ENCODE measurements at places on chromosomes 2 and 18.

- DNase-seq = no peak
Observed at GRCh38 chr2:11024259-11024645, 112.5 kb downstream of the KCNF1 start.

DNA sequence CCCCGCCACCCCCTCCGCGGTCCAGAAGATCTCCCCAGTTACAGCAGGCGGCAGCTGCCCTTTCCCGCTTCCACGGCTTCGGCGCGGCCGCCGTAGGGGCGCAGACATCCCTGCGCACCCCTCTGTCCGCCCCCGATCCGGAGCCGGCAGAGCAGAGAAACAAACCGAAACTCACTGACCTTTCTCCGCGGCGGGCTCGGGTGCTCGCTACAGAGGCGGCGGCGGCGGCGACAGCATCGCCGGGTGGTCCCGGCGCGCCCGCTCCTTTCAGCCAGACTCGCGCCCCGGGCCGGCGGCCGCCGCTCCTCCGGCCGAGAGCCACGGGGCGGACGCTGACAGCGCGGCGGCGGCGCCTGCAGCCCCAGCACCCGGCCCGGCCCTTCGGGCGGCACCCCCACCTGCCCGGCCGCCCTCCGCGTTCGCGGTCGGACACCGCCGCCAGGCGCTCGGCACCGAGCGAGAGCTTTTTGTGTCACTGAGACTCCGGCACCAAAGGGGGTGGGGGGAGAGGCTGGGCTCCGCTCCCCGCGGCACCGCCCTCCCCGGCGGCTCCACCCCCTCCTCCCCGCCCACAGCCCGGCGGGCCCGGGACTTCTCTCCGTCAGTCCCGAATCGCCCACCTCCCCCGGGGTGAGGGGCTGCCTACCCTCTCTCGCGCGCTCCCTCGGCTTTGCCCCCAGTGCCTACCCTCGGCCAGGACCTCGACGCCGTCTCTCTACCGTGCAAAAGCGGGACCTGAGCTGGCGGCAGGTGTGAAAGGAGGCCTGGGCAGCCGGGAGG, 1.4 kb upstream of the RNF152 start:
- no peak for DNase-seq

GRCh38 chr2:70094978-70095719, 7.9 kb downstream of the PCBP1 start:
- no peak for DNase-seq

GRCh38 chr2:114699423-114699944, 257.0 kb downstream of the DPP10 start:
- no peak for DNase-seq

DNA sequence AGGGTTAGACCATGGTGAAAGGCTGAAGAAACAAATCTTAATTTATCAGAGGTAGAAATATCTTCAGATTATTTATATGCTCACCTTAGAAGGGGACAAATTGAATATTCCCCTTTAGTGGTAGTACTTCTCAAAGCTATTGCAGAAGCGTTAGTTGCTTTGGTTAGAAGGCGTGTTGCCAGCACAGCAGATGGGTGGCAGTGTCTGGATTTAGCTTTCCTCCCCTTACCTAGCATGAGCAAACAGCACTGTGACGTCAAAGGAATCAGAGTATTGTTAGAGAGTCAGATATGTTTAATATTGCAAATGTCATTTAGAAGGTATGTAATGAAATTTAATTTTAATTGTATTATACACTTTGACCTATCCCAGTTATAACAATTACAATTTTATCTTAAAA, 27.2 kb upstream of the GALR1 start:
- no peak for DNase-seq

GRCh38 chr2:105546628-105546974, 147.8 kb upstream of the FHL2 start:
- DNase-seq = no peak

- DNase-seq = no peak
Observed at GRCh38 chr18:79695856-79696850, 16.6 kb downstream of the CTDP1 start.

DNA sequence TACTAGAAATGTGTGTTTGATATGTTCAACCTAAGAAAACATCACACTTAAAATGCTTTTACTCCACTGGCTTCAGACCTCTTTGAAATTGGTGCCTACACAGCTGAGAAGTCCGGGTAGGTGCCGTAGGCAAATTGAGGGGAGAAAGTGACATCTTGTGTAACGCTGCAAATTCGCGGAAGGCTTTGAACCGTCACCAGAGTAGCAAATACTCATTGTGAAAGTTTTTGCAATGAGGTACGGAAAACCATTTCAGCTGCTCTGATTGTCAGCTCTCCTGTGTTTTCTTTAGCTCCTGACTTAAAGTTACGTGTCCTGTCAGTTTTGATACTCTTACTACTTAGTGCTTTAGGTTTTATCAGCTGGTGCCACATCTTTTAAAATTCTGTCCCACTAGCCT, 224.5 kb downstream of the FAM210A start:
- no peak for DNase-seq

DNA sequence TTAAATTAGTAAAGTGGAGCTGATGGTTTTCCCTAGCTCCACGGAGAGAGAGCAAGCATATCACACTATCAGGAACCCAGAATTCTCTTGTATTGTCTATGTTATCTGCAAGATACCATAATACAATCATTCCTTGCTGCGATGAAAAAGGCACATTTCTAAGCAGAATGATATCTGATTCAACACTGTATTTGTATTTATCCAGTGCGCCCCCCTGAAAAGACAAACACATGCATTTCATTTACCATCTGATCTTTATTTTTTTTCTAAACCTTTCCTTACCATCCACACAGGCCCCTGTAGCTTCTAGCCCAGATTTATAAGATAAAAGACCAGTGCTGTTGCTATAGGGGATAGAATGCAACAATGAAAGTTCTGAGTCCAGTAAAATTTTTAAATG, 420.6 kb downstream of the TDRD15 start:
- no peak for DNase-seq

DNA sequence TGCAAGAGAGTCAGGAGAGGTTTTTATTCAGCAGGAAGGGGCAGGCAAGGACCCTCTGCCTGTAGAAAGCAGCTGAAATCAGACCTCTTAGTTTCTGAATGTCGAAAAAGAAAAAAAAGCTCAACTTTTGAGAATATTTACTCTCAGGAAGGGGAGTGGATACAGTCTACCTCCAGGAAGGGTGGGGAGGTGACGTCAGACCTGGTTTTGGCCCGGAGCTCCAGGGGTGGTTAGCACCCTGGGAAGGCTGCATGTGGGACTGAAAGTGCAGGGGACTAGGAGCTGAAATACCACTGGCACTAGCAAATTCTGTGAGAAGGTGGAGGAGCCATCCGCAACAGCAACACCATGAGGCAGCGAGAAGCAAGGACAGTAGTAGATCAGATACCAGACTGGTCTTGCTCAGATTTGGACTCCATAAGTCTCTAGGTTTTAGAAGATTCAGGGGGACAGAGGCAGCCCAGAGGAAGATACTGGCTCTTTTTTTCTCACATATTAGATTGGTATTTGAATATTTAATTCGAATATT, 19.8 kb downstream of the MC2R start:
- no peak for DNase-seq

DNA sequence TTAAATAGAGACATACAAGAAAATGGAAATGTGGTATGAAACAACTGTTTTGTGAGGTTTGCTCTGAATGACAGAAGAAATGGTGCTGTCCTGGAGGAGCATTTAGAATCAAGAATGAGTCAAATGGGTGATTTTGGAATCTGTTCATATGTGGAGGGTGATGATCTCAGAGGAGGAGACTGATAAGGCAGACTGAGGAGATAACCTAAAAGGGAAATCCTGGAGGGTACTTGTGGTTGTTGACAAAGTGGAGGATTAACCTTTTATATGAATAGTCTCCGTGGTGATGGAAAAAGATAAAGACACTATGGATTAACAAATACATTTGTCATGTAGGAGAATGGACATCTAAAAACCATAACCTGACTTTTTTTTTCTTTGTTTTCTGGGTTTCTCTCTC, 74.1 kb downstream of the MMADHC start:
- DNase-seq = no peak

DNA sequence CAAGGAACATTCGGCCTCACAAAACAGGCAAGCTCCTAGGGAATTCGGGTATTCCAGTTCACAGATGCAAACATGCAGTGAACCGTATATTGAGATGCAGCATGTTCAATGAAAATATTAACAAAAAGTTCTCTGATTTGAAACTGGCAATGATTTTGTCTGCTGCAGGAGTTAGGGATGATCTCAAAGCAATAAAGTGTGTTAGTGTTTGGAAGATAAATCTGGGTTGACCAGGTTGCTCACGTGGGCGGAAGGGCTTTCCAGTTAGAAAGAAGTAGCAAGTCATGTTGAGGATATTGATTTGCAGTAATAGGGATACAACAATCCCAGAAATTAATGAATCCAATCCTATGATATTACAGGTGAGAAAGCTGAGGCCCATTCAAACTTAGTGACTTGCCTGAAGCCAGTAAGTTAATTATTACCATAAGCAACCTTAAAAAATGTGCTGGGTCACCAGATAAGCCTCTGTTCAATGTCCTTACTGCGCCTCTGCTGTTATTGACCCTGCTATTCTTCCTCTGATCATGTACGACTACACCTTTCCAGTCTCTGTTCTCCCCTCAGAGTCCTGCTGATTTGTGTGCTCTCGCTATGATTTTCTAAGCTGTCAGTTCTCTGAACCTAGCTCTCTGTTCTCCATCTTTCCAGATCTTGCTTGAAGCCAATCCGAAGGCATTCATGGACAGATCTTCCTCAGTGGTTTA, 370.8 kb downstream of the DSEL start:
- DNase-seq = no peak

- no peak for DNase-seq
Observed at GRCh38 chr2:147222506-147222905, 622.3 kb upstream of the ACVR2A start.

GRCh38 chr2:196514641-196515040, 124.9 kb upstream of the CCDC150 start:
- DNase-seq = no peak

DNA sequence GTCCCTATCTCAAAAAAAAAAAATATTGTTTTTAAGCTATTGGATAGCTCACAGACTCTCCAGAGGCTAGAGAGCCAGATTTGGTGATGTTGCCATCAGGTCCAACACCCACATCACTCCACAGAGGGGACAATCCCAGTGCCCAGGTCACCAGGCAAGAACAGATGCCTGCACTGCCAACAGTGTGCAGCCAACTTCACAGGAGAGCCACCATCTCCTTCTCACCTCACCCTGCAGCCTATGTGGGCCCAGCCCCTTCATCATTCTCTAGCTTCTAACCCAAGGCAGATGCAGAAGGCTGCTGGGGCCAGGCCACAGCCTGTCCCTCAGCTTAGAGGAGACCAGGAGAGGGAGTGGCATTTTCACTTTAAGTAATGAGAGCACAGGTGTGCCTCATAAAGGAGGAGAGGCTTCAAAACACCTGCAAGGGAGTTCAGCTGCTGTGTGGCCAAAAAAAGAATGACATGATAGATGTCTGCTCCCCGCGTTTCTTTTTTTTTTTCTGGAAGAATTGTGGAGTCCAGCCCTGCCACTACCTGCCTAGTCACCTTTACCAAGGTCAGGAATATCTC, 98.0 kb upstream of the ZSWIM2 start:
- DNase-seq = no peak

GRCh38 chr2:212223696-212224095, 314.9 kb downstream of the ERBB4 start:
- no peak for DNase-seq

DNA sequence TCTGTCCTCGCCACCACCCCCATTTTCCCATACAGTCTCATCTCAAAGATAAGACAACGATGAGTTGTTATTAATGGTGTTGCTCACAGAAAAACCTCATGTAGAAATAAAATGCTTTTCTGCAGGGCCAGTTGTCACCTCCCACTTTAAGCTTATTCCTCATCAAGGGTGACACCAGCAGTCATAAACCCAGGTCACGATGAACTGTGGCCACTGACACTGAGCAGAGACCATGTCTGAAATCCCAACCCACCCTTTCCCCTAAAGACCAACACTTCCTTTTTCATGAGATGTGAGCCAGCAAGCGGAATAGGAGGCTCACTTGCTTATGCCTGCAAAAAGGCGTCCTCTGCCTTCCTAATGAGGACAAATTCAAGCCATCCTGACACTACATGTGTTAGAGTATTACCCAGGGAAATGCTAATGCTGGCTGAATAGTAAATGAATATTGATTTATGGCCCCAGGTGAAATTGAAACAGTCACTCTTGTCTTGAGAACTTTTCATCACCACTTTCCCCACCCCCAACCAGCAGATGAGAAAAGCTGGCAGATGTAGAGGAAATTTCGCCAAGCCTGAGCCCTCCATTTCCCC, 228.4 kb downstream of the MGAT5 start:
- DNase-seq = no peak

DNA sequence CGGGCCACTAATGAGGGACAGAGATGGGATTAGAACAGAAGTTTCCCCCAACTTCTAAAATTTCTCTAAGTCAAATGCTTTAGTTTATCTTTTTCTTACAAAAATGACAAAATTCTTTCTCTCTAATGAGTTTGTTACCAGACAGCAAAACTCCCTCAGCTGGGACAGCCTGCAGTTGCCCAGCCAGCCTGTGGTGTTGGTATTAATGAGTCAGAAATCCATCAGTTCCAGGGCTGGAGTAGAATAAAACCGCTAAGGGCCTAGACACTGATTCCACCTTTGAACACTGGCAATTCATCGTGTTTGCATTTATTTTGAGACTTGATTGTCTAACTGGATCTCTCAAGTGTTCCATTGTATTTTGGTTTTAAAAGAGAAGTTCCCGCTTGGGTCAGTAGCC, 38.3 kb upstream of the SMAD2 start:
- no peak for DNase-seq

DNA sequence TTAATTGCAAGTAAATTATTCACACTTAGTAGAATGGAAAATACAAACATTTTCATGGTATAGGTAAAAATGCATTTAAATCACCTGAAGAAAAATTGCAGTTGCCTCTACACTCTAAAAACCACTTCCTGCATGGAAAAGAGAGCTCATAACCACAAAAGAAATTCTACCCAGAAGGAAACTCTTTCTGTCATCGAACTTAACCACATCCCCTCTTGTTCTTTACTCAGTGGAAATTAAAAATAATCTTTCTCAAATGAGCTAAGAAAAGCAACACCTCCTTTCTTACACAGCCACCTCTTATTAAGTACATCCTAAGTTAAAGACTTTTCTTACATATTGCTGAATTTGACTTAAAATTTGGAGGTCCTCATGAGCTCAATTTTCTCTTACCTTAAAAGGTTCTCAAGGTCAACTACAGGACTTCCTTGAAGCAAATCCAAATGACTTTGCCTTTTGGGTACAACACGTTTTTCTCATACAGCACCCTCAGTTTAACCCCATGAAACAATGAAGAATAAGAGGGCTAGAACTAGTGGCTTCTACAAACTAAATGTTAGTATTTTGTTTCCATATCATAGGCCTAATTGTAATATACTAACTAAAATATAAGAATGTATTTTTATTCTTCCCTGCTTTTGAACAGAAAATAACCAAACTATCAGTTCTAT, 109.1 kb upstream of the CRIM1 start:
- DNase-seq = no peak
